ENCODE measurements at places on chromosomes 2 and 18.

GRCh38 chr2:191376981-191377629 is 131.9 kb downstream of the MYO1B start:
- no peak for DNase-seq

DNA sequence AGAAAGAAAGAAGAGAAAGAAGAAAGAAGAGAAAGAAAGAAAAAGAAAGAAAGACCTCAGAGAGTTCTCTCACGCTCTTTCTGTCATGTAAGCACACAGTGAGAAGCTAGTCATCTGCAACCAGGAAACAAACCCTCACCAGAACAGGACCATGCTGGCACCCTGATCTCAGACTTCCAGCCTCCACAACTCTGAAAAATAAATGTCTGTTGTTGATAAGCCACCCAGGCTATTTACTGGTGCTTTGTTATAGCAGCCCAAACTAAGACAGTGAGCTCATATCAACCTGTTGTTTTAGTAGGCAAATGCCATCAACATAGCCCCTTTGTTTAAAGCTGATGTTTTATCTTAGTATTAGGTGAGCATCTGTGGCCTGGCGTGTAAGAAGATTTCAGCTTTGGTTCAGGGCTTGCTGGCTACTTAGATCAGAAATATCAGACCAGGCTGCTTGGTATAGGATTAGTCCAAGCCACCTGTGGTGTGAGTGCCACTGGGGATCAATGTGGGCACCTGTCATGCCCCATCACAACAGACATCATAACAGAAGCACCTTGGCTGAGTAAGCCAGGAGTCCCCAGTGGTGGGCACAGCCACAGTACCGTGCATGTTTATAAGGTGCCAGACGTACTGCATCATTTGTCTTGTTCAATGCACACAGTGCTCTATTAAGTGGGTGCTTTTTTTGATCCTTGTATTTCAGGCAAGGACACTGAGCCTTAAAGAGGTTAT is 94.4 kb downstream of the LBH start:
- DNase-seq = no peak

DNA sequence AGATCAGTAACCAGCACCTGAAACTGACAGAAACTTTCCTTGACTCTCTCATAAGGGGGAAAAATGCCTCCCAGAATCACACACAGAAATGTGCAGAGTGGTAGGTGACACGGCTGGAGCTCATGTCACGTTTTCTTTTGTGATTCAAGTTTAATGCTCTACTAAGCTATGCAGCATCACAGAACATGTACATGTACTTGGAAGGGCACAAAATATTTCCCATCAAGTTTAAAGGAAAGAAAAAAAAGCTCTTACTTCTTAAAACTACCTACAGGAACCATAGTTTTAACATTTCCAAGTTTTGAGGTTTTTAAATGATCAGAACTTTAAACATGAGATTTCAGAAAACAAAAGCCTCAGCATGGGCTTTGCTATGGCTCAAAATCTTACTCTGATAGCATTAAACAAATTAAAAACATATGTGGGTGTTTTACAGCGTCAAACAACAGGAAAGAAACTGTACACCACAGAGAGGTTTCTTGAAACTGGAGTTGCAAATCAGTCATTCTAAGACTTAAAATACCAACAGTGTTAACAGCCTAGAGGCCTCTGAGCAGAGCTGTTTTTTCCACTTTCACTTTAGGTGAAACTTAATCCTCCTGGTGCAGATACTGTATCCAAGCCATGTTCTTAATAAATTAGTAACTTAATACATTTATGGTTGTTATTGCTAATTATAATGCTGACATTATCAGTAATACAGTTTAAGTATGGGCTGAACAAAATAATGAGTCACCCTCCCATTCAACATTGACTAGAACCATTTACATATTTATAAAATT is 30.1 kb downstream of the MBP start:
- no peak for DNase-seq

GRCh38 chr18:32777049-32777448 is 4.2 kb upstream of the KLHL14 start:
- no peak for DNase-seq

GRCh38 chr2:122799391-122799790 is 1043.9 kb downstream of the TSN start:
- DNase-seq = no peak

DNA sequence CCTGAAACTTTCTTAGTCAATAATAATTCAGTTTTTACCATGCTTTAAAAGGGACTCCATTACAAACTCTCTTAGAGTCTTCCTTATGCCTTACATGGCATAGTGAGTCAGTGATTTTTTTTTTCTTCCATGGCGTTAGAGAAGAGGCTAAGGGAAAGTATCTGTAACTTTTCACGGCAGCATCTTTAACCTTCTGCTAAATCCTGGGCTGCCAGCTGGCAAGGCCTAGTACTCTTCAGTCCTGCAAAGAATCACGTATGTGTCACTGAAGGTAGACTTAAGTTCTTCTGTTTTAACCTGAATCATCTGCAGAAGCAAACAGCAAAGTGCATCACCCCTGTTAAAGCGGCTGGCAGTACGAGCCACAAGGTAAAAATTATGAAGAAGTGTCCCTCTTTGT is 286.3 kb upstream of the FN1 start:
- DNase-seq = no peak

DNA sequence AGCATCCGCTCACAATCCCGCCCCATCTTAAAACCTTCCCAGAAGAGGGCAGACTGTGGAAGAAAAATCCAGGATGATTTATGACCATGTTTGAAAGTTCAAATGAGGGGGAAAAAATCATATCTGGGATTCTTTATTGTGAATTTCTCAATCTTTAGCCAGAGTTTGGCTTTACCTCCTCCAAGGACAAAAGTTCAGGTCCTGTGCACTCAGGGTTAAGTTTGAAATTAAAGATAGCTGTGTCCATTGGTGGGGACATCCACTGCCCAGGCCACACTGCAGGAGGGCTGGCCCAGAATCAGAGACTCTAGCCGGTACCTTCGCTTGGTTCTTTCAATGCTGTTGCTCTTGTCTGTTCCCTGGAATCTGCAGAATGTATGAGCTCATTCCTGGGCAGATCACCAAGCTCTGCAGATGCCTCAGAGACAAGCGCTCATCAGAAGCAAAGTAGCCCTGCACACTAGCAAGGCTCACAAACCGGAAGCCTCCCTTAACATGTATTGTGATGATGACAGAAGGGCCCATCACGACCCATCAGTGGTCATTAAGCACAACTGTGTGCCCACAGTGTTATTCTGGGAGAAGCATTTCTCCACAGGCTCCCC is 375.3 kb upstream of the KLHL29 start:
- DNase-seq = no peak

- no peak for DNase-seq
These were observed 24.9 kb downstream of the CAPN14 start for GRCh38 chr2:31192396-31192795.

DNA sequence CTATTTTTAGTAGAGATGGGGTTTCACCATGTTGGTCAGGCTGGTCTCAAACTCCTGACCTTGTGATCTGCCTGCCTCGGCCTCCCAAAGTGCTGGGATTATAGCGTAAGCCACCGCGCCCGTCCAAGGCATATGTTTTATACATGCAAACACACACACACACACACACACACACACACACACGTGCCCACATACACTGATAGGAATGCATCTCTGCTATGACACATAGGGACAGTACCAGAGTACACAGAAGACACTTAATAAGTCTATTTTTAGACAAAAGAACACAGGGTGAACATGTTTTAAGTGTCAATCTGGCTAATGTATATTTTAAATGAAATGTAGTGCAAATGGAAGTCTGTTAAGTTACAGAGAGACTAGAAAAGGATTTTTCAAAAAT is 10.7 kb upstream of the RNF103 start:
- no peak for DNase-seq

GRCh38 chr2:167869200-167869599 is 378.2 kb downstream of the STK39 start:
- no peak for DNase-seq

DNA sequence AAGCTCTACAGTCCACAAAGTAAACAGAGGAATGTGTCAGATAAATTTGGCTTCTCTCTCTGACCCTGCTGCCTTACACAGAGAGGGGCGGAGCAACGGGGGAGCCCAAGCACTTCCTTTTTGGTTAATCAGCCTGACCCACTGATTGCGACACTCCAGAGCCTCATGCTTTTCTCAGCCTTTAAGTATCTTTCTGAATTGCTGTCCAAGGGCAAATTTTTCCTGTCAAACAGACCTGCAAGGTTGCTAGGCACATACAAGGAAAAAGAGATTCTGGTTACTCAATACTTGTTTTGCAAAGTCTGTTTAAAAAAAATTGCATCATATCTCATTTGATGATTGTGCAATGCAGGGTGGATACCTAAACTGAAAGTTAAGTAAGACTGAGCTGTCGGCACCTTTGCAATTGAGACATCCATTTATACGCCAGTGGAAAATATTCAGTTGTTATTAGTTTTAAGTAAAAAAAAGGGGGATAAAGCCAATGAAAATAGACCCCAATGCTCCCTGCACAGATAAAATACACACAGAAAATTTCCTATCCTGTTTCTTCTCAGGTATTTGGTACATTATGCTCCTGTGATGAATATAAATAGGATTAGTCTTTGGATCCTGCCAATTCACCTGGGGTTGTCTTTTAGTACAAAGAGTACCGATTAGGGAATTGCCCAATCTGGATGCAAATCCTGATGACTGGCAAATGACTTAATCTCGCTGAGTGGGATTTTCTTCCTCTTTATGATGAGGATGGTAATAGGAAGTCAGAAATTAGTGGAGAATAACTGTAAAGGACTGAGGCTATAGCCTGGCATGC is 260.2 kb upstream of the TRIB2 start:
- DNase-seq = no peak

GRCh38 chr2:8547284-8548064 is 134.4 kb upstream of the ID2 start:
- no peak for DNase-seq

GRCh38 chr2:172484253-172484652 is 56.9 kb downstream of the ITGA6 start:
- no peak for DNase-seq
